Stimulated activated CD8-positive, alpha-beta memory T cell treated with anti-CD3 and anti-CD28 coated beads, Interleukin-15, amount 100 ng/mL, for 48 hours (primary cell): ENCODE measurements at places on chromosomes 2 and 18.

GRCh38 chr2:2769481-2770431, 438.7 kb upstream of the MYT1L start:
- DNase-seq: no peak

DNA sequence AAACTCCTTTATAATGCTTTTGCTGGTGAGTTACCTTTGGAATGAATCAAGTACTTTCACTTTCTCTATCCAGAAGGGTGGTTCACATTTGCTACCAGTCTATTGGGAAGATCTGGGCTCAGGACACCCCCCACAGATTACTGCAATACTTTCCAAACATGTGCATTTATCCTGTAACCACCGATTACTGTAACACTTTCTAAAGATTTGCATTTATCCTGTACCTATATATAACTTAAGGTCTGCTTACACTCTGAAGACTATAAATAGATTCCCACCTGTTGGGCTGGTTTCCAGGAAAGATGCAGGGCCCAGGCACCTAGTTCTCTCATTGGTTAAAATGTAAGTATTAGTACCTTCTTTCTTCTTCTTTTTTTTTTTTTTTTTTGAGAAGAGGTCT, 113.0 kb upstream of the NEDD4L start:
- DNase-seq: no peak

- DNase-seq: no peak
Measured at GRCh38 chr2:149687052-149687427, 99.5 kb upstream of the MMADHC start.

GRCh38 chr2:239253701-239254436, 147.0 kb downstream of the HDAC4 start:
- DNase-seq: no peak

- no peak for DNase-seq
Measured at GRCh38 chr2:215504547-215504946, 68.7 kb upstream of the FN1 start.

DNA sequence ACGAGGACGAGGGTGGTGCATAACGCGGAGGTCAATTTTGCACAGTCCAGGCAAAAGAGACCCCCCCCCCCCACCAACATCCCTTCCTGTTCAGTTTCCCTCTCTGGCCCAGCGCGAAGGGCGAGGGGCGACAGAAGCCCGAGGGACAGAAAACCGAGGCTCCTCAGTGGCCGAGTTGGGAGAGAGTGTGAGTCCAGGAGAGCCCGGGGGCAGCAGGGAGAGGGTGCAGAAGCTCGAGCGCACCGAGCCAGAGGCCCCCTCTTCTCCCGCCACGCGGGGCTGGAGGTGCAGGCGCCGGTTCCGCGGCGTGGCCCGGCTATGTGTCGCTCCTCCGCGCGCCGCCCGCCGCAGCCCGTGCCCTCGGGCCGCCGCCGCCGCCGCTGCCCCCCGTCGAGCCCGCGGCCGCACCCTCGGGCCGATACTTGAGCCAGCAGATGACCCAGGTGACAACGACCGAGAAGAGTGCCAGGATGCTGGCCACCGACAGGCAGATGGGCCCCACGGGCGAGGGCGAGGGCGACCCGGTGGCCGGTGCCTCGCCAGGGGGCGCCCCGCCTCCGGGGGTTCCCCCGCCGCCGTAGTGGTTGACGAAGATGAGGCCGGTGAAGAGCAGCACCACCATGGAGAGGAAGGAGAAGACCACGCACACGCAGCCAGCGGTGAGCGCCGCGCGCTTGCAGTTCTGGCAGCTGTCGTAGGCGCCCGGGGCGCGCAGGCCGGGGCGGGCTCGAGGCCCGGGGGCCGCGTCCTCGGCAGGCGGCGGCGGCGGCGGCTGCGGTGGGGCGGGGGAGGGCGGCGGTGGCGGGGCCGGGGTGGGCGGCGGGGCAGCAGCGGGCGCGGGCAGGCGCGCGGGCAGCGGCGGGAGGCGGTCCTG, 20.2 kb upstream of the PAX3 start:
- no peak for DNase-seq

GRCh38 chr2:30577151-30577550, 130.1 kb downstream of the LCLAT1 start:
- DNase-seq: no peak

- no peak for DNase-seq
Measured at GRCh38 chr2:59490192-59490591, 1063.3 kb downstream of the BCL11A start.

- DNase-seq: no peak
Measured at GRCh38 chr2:205629091-205629776, 53.1 kb upstream of the NRP2 start.

GRCh38 chr2:176774766-176775451, 437.7 kb upstream of the HNRNPA3 start:
- no peak for DNase-seq

GRCh38 chr2:41142478-41142877, 690.6 kb upstream of the SLC8A1 start:
- no peak for DNase-seq

GRCh38 chr2:118050974-118051373, 37.1 kb upstream of the CCDC93 start:
- DNase-seq: no peak

DNA sequence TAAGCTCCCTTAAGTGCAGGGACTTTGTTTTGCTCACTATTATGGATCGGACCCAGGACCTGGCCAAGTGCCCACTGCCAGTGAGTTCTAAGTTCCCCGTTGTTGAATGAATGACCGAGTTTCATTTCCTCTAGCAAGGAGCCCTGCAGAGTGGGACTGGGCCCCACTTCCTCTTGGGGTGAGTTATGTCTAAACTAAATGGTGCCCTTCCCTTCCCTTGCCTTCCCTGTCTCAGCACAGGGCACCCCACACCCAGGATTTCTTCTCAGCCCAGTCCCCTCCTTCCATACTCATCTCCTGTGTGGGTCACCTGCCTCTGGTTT, 195.3 kb upstream of the HS6ST1 start:
- no peak for DNase-seq

GRCh38 chr2:205959521-205959920, 126.5 kb downstream of the INO80D start:
- DNase-seq: no peak

- DNase-seq: no peak
Measured at GRCh38 chr2:44360749-44361329, 455 bp downstream of the PREPL start.

- DNase-seq: no peak
Measured at GRCh38 chr2:238634701-238635357, 208.1 kb downstream of the ASB1 start.

DNA sequence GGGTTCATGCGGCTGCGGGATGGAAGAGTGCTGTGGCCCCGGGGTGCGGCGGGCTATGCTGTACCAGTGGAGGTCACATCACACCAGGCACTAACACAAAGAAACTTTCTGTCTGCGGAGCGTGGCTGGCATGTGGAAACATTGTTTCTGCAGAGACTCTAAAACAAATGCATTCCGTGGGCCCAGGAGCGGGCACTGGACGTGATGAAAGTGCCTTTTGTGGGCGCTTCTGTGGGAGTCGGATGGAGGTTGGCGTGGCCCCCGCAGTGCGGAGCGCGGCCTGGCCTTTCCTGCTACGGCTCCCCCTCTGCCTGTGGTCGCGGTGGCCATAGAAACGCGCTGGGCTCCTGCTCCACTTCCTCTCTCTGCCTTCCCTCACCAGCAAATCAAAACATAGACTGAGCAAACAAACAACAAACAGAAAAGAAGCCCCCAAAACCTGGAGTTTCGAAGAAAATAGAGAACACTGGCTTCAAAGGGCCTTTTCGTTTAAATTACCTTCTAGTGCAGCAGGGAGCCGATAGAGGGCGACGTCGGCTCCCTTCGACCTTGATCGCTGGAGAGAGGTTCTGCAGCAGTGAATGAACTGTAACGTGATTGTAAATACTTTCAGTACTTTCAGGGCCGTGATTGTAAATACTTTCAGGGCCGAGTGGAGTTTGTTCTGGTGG, 51.4 kb downstream of the KIF5C start:
- peak; percentile 33 for DNase-seq

DNA sequence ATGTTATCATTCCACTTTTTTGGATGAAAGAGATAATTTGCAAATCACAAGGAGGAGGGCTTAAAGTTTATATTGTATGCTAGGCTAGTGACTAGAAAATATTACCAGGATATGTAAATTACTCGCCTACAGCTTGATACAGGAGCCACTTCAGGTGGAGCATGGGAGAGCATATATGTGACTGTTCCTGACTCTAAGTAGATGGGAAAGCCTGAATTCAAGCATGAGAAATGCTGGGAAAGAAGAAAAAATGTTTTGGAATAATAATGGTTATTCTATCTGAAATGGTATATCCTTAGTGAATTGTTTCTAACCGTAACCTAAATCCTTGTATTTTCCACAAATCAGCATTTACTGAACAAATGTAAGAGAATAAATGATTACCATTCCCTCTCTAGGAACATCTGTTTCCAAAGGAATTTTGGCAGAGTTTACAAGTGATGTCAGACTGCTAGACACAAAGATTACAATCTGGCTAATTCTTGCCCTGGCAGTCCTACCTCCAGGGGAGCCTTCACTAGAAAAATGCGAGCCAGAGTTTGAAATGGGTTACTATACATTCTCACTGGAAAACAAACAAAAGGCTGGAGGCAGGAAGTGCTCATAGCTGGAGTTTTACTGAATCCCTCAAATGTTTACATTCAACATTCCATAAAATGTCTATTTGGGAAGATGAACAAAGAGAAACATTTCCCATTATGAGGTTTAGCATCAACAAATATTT, 129.4 kb upstream of the MAPRE2 start:
- DNase-seq: no peak

DNA sequence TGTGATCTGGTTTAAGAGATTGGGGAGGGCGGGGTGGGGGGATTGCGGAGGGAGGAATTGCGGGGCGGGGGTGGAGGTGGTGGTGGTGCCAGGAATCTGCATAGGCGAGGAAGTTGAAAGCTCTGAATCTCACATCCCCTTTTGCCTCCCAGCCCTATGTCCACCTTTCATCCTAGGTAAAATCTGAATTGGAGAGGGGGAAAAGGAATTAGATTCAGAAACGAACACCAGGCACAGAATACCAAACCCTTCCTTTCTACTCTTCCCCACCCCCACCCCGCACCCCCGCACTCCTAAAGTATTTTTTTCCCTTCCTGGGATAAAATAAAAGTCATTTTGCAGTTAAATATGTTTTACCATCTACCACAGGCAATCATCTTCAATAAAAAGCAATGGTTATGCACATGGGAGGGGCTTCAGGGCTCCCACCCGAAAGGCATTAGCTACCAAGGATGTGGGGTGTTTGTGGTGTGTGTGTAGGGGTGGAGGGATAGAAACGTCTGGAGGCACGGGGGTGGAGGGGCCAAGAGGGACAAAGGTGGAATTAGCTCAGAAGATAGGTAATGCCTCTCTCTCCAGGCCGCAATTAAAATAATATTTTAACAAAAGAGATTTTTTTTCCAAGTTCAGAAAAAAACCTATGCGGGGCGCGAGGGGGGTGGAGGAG, 1.8 kb downstream of the IGFBP5 start:
- no peak for DNase-seq

GRCh38 chr18:5941890-5942289, 46.6 kb upstream of the TMEM200C start:
- DNase-seq: no peak

DNA sequence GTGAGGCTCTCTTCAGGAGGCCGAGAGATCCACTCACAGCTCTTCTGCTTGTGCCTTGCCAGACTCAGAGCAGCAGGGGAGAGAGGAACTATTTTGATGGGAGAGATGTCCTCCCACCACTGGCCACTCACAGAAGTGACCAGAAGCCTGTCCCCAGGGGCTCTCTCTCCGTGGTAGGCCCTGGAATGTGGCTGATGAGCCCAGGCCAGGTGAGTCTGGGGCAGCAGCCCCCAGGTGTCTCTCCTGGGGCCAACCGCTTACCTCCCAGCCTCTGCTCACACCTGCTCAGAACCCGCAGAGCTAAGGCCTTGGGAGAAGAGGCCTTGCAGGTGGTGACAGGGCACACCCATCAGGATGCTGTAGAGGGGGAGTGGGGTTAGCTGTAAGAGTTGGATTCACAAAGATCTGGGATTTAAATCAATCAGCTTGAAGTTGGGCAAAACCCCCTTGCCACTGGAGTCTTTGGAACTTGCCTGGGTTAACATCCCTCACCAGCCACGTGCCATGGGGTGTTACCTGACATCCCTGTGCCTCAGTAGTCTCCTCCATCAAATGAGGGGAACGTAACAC, 29.1 kb upstream of the ASB18 start:
- no peak for DNase-seq

DNA sequence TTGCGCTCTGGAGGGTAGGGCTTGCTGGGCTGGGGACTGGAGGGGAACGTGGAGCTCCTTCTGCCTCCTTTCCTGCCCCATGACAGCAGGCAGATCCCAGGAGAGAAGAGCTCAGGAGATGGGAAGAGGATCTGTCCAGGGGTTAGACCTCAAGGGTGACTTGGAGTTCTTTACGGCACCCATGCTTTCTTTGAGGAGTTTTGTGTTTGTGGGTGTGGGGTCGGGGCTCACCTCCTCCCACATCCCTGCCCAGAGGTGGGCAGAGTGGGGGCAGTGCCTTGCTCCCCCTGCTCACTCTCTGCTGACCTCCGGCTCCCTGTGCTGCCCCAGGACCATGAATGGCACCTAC, 4.3 kb downstream of the GPR35 start:
- DNase-seq: no peak

- no peak for DNase-seq
Measured at GRCh38 chr2:136154384-136154783, 36.4 kb upstream of the CXCR4 start.

GRCh38 chr2:212667751-212668316, 129.2 kb upstream of the ERBB4 start:
- no peak for DNase-seq

DNA sequence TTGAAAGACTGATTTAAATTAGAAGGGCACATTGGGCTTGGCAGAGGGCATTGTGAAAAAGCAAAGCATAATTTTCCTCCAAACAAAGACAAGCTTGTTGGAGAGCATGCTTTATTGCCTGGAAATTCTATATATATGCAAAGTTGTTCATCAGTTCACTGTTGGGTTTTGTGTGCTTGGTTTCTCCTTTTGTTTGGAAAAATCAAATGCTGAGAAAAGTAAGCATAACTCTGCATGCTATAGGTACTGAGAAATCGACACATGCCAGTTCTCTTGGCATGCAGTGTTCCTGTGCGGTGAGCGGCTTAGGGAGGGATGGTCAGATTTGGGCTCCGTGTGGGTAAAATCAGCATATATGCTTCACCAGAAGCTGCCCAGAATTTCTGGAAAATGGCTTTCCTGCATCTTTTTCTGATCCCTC, 161.0 kb downstream of the RAPGEF4 start:
- DNase-seq: no peak

- DNase-seq: no peak
Measured at GRCh38 chr2:232228971-232229894, 149.3 kb upstream of the ALPP start.

- no peak for DNase-seq
Measured at GRCh38 chr2:241211276-241211675, 22.8 kb downstream of the ANO7 start.

- DNase-seq: no peak
Measured at GRCh38 chr2:128644156-128644555, 325.5 kb upstream of the HS6ST1 start.
